ENCODE measurements at places on chromosomes 6 and 20. TPM values are rescaled to one million over a fixed set of nuclear protein-coding genes. Genes with fewer than 3 reads are reported as not detected.
A peak's percentile ranks its signal among the peaks of the same experiment; 100 is the strongest.

GRCh38 chr6:109237077-109237985 lies 142.0 kb downstream of the CEP57L1 start:
- peaks cover 5% of the 10 kb centered on the region for H3K4me1 ChIP-seq
- H3K4me3 ChIP-seq, result peak overlapping the region; percentile 5

DNA sequence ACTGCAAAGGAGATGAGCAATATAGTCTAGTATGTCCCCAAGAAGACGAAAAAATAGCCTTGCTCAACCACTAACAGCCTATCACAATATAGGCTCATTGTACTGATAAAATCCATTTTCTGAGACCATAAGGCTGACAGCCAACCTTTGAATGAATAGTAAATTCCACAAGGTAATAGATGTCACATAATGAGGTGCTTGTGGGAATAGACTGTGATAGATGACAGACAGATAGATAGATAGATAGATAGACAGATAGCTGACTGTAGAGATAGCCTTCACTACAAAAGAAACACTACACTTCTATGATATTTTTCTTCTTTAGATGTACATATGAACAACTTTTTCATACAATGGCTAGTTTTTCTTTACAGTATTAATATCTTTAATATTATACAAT lies 760.3 kb upstream of the NRSN1 start:
- H3K27me3 ChIP-seq, result no peaks in the 10 kb centered on the region
- no peak overlapping the region for H3K27ac ChIP-seq
- H3K4me1 ChIP-seq, result no peaks in the 10 kb centered on the region
- peaks cover 2% of the 10 kb centered on the region for H3K36me3 ChIP-seq
- no peak for DNase-seq

GRCh38 chr20:9677100-9677623 lies 161.7 kb downstream of the PAK5 start:
- no peaks in the 10 kb centered on the region for H3K36me3 ChIP-seq
- no peaks in the 10 kb centered on the region for H3K4me1 ChIP-seq
- H3K4me3 ChIP-seq, result no peak overlapping the region
- H3K27me3 ChIP-seq, result peaks cover 5% of the 10 kb centered on the region
- DNase-seq, result no peak

- no peak overlapping the region for H3K27ac ChIP-seq
- peaks cover 93% of the 10 kb centered on the region for H3K4me1 ChIP-seq
- H3K36me3 ChIP-seq, result no peaks in the 10 kb centered on the region
- H3K27me3 ChIP-seq, result no peaks in the 10 kb centered on the region
Measured at GRCh38 chr20:33999025-33999649, 5.4 kb downstream of the RALY start.

Gene POU3F2
- not detected for total RNA-seq

Measured in naive thymus-derived CD8-positive, alpha-beta T cell (primary cell).